ENCODE measurements at places on chromosomes 1 and 21.

GRCh38 chr1:227351443-227351842 lies 33.2 kb upstream of the CDC42BPA start:
- H3K4me3 ChIP-seq: no peak overlapping the region
- H3K27ac ChIP-seq: no peak overlapping the region
- no peaks in the 10 kb centered on the region for H3K4me1 ChIP-seq
- H3K27me3 ChIP-seq: peaks cover 2% of the 10 kb centered on the region
- DNase-seq: no peak

DNA sequence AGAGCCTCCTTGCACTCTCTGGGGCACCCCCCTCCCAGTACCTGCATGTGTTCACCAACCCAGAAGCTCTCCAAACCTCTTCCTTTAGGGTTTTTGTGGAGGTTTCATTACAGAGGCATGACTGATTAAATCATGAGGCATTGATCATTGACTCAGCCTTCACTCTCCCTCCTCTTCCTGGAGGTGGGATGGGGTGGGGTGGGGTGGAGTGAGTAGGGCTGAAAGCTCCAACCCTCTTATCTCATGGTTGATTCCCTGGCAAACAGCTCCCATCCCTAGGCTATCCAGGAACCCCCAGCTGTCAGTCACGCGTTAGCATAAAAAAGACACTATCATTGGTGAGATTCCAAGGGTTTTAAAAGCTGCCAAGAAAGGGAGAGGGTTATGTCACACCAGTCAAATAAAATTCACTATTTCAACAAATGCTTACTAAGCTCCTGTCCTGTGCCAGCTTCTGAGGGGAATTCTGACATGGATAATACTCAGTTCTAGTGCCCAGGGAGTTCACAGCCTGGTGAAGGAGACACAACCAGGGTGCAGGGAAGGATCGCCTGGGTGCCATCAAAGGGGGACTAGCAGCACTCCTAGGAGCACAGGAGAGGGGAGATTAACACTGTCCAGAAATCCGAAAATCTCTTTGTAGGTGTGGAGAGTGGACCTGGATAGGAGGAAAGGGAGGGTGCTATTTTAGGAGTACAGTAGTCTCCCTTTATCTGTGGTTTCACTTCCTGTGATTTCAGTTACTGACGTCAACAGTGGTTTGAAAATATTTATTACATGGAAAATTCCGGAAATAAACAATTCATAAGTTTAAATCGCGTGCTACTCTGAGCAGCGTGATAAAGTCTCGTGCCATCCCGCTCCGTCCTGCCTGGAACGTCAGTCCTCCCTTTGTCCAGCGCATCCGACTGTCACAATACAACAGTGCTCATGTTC lies 6.8 kb upstream of the IL24 start:
- no peak overlapping the region for H3K4me3 ChIP-seq
- H3K4me1 ChIP-seq: peaks cover 49% of the 10 kb centered on the region
- H3K27me3 ChIP-seq: no peaks in the 10 kb centered on the region
- peak overlapping the region; percentile 4 for H3K27ac ChIP-seq
- no peak for DNase-seq
- H3K36me3 ChIP-seq: no peaks in the 10 kb centered on the region

GRCh38 chr1:7449750-7450149 lies 321.3 kb upstream of the VAMP3 start:
- no peak for DNase-seq
- H3K36me3 ChIP-seq: no peaks in the 10 kb centered on the region
- H3K4me1 ChIP-seq: no peaks in the 10 kb centered on the region
- no peak overlapping the region for H3K4me3 ChIP-seq
- no peaks in the 10 kb centered on the region for H3K27me3 ChIP-seq
- no peak overlapping the region for H3K27ac ChIP-seq

- H3K36me3 ChIP-seq: peaks cover 15% of the 10 kb centered on the region
- DNase-seq: peak; percentile 39
- peak overlapping the region; percentile 97 for H3K27ac ChIP-seq
- peak overlapping the region; percentile 91 for H3K4me3 ChIP-seq
- peaks cover 92% of the 10 kb centered on the region for H3K4me1 ChIP-seq
- H3K27me3 ChIP-seq: no peaks in the 10 kb centered on the region
These were observed 5.6 kb downstream of the RUNX1 start for GRCh38 chr21:35043549-35043948.

- peaks cover 20% of the 10 kb centered on the region for H3K36me3 ChIP-seq
- H3K27ac ChIP-seq: no peak overlapping the region
- DNase-seq: no peak
- no peaks in the 10 kb centered on the region for H3K27me3 ChIP-seq
These were observed 9.3 kb downstream of the LEPR start for GRCh38 chr1:65429806-65430205.

DNA sequence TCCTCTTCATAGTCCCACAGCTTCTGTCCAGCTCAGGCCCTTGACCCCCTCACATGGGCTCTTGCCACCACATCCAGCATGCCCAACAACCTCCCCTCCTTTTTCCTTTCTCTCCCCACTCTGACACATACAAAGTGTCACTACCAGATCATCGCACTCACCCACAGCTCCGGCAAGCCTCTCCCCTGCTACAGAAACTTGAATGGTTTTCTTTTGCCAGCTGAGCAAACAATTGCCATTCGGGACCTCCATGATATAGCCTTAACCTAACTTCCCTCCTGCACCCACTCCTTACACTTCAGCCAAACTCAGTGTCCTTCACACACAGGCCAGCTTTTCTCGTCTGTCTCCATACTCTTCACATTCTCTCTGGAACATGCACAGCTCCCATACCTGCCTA lies 43.3 kb downstream of the MAB21L3 start:
- peaks cover 18% of the 10 kb centered on the region for H3K4me1 ChIP-seq
- H3K27ac ChIP-seq: no peak overlapping the region
- H3K27me3 ChIP-seq: no peaks in the 10 kb centered on the region
- no peak overlapping the region for H3K4me3 ChIP-seq
- H3K36me3 ChIP-seq: no peaks in the 10 kb centered on the region

Data from activated CD8-positive, alpha-beta T cell treated with anti-CD3 and anti-CD28 coated beads for 36 hours (primary cell).